ENCODE measurements at places on chromosomes 2 and 18. TPM values are rescaled to one million over a fixed set of nuclear protein-coding genes. Genes with fewer than 3 reads are reported as not detected.

DNA sequence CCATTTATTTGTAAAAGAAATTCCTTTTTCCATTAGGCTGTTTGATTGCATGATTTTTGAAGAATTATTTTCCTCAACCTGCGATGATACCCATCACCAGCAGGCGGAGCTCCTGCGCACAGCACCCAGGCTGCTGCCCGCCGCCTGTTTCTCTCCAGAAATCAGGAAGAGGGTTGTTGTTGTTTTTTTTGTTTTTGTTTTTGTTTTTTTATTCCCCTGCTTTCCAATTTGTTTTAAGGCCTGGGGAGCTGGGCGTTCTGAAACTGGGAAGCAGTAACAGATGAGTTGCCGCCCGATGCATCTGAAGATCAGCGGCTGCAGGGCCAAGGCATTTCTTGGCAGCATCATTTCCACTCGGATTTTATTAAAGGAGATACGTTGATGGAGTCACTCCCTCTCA lies 132.1 kb downstream of the MBP start:
- no peak for DNase-seq

Gene SDC1
- 0.62 TPM for total RNA-seq

Gene IL36RN
- total RNA-seq = not detected

DNA sequence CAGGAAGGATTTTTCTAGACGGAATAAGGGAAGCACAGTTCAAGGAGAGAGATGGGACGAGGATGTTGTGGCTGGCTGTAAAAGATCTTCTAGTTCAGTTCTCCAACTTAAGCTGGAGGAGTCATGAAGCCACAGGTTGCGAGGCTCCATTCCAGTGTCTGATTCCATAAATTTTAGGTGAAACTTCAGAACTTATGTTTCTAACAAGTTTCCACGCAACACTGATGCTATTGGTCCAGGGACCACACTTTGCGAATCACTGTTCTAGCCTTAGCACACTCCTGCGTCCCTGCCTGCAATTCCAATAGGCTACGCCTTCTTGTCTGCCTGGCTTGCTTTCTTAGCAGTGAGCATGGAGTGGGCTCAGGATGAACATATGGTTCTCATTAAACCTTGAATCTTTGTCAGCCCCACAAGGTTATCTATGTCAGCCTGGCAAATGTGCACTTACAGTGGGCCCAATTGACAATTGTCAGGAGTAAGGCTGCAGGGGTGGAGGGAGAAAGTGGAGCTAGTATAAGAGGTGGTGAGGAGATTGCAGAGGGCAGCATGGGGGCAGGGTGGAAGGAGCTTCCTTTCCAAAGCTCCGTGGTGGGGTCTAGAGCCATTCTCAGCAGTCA lies 438.1 kb upstream of the ST6GAL2 start:
- no peak for DNase-seq

DNA sequence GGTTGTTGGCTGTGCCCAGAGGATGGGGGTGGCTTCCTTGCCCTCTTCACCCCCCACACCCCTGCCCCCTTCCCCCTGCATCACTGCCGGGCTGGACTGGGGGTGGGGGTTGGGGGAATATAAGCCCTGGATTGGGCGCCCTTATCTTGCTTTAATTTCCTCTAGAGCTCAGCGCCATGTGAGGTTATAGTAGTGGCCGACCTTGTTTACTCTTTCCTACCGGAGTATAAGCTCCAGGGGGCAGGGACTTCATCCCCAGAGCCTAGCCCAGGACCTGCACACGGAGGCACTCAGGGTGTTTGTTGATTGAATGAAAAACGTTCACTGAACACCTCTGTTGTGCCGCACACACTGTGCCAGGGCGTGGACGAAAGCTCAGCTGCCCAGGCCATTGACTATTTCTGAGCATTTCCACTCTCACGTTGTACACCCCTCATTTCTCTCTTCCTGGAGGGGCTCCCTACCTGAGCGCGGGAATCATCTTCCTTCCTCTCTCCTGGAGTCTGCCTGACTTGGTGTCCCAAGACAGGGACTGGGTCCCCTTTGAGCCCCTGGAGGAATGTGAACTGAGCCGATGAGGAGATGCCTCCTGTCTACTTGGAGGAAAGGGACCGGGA lies 9.3 kb upstream of the SPATA3 start:
- no peak for DNase-seq

GRCh38 chr2:240913810-240914644 lies 7.9 kb downstream of the CROCC2 start:
- peak; percentile 35 for DNase-seq

GRCh38 chr2:237998530-237998929 lies 31.7 kb downstream of the UBE2F start:
- peak; percentile 25 for DNase-seq

DNA sequence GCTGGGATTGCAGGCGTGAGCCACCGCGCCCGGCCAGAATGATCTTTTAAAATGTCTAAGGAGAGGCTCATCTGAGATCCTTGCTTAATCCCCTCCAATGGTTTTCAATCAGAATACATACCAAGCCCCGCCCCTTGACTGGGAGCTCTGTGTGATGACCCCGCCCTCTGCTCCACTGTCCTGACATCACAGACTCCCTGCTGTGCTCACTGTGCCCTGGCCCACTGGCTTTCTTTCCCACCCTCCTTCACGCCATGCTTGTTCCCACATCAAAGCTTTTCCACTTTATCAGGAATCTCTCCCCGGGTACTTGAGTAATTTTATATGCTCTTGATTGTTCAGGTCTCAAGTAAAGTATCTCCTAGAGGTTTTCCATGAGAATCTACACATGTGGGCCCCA lies 762.3 kb upstream of the ID2 start:
- DNase-seq = no peak

Gene KRTCAP3
- 7.5 TPM for total RNA-seq

Gene OTOS
- not detected for total RNA-seq

Gene CYP26B1
- total RNA-seq = not detected

Gene SLC14A1
- total RNA-seq = 6.0 TPM

- peak; percentile 66 for DNase-seq
Observed at GRCh38 chr2:191115391-191115790, 35.4 kb downstream of the STAT4 start.

DNA sequence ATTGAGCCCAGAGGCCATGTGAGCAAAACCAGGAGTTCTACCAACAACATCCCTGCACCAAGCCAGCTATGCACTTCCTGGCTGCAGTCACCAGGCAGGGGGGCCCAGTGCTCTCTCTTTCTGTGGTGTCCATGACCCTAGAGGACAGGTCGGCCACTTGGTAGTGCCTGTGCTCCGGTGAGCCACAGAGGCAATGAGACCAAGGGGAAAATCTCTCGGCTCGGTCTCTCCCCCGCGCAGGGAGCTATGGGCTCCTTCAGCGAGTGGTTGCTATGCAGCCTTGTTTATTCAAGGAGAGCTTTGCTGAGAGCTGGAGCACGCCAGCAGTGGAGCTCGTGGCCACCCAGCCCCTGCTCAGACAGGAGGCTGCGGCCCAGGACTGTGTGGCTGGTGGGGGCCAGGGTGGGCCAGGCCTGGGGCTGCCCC lies at the start of gene TOGARAM2:
TSS of gene TOGARAM2 (plus strand) at position 283 of the 426 bp plus-strand sequence. CDS start 13,537 bp downstream, outside the sequence.
- DNase-seq = no peak

Gene NLRC4
- total RNA-seq = 0.16 TPM

GRCh38 chr2:43429369-43429768 lies 166.5 kb downstream of the THADA start:
- no peak for DNase-seq

Gene GPR17
- not detected for total RNA-seq

GRCh38 chr2:199940373-199940772 lies 14.9 kb downstream of the TYW5 start:
- DNase-seq = no peak

- no peak for DNase-seq
Observed at GRCh38 chr18:9348079-9348671, 13.6 kb downstream of the TWSG1 start.

Gene PLA2R1
- total RNA-seq = not detected

Gene CTAGE1
- not detected for total RNA-seq

Gene ZBTB7C
- 0.07 TPM for total RNA-seq

Gene TACR1
- not detected for total RNA-seq

- DNase-seq = no peak
Observed at GRCh38 chr2:11833601-11834000, 87.2 kb downstream of the LPIN1 start.

Gene ITGA6
- 0.11 TPM for total RNA-seq

GRCh38 chr2:219619235-219619634 lies 8.2 kb upstream of the SLC4A3 start:
- no peak for DNase-seq

- DNase-seq = no peak
Observed at GRCh38 chr18:41145516-41145915, 809.5 kb upstream of the PIK3C3 start.

DNA sequence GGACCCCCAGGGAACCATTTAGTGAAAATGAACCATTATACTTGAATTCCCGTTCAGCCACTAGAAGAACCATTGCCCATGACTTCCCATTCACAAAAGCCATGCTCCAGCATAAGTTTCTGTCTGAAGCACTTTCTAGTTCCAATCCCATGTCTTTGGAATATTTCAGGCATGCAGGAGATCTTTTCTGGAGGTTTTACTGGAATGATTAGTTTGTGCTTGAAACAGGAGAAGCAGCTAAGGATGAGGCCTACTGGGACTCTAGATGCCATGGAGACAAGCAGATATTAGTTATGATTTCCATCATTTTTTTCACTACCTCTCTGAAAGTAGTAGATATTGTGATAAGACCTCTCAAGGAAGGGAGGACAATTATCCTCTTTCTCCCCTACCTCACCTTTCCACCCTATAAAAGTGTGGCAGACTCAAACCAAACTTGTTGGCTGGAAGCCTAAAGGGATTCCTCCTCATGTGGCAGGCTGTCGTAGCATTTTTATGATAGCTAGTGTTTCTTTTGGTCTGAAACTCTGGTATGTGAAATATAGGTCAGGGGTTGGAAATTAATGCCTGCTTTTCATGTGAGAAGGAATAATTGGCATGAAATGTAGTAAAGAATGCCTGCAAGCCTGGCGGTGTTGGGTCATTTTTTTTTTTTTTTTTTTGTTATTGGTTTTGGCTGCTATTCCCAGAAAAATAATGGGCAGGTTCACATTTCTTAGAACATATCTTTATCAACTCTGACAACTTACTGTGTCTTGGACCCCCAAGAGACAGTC lies 29.3 kb upstream of the MMADHC start:
- no peak for DNase-seq

- DNase-seq = no peak
Observed at GRCh38 chr2:9405636-9406035, 17.7 kb downstream of the ITGB1BP1 start.

- no peak for DNase-seq
Observed at GRCh38 chr2:23411752-23412431, 26.9 kb downstream of the KLHL29 start.

DNA sequence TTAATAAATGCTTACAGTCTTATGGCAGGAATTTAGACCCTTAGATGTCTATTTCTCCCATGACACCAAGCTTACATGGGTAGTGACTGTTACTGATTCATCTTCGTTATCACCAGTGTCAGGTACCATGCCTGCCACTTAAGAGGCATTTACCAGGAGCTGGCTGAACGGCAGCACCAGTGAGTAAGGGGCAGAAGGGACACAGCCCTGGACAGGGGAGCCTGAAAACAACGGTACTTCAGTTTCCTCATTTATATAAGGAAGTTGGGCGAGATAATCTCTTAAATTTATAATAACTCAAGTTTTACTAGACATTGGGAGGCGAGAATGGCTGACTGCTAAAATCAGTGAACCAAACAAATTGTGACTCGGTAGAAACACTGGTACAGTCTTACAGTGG lies 1.2 kb downstream of the COA5 start:
- DNase-seq = no peak

- no peak for DNase-seq
Observed at GRCh38 chr18:58808349-58808748, 56.3 kb upstream of the ZNF532 start.

DNA sequence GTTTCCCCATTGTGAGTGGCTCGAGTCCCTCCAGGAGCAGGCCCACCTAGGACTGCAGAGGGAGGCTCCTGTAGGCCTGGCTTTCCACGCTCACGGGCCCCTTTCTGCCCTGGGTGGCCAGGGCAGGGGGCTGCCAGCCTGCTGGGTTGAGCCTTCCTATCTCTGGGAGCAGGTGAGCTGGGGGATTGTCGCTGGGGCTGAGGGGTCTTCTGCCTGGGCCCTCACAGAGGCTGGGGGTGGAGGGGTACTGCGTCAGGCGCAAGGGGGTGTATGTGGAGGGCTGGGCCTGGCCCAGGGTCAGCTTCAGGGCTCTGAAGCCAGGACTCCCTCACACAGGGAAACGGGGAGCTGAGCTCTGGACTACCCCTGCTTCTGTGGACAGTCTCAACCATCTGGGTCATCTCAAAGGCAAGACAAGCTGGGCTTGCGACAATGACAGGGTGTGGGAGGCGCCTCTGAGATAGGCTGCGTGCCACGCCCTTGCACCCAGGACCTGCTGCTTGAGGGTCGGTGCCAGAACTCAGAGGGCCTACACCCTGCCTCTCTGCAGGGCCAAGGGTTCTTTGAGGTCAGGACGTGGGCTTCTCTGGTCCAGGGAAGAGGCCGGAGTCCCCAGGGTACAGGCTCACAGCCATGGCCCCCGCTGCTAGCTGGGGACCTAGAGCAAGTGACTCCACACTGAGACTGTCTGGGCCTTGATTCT lies 206.1 kb downstream of the TWIST2 start:
- no peak for DNase-seq

GRCh38 chr2:84077496-84077895 lies 381.6 kb downstream of the SUCLG1 start:
- no peak for DNase-seq

Gene LYPD6B
- total RNA-seq = not detected

Gene HOXD13
- not detected for total RNA-seq

- no peak for DNase-seq
Observed at GRCh38 chr18:8721716-8722115, 16.4 kb downstream of the MTCL1 start.

- no peak for DNase-seq
Observed at GRCh38 chr2:46983065-46983801, 67.6 kb upstream of the MCFD2 start.

GRCh38 chr2:24824966-24825882 lies 32.0 kb downstream of the CENPO start:
- no peak for DNase-seq

Gene CPO
- total RNA-seq = not detected

Gene ABCG8
- total RNA-seq = 0.23 TPM

- no peak for DNase-seq
Observed at GRCh38 chr18:55988537-55988936, 400.5 kb upstream of the TCF4 start.

Gene ERBB4
- total RNA-seq = not detected

- no peak for DNase-seq
Observed at GRCh38 chr2:85804583-85804982, 50.8 kb downstream of the ATOH8 start.

DNA sequence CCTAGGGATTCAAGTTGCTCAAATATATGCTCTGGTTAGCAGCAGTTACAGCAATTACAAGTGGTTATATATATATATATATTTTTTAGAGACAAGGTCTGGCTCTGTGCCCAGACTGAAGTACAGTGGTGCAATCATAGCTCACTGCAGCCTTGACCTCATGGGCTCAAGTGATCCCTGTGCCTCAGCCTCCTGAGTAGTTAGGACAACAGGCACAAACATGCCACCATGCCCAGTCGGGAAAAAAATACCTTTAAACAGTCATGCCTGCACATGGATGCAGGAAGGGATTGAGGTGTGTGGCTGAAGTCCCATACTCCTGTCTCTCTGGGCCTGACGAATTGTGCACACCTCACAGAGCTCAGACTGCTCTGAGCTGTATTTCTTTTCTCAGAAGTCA lies 19.6 kb upstream of the DNAH7 start:
- no peak for DNase-seq

Gene ALK
- not detected for total RNA-seq

- DNase-seq = no peak
Observed at GRCh38 chr2:138707392-138708074, 72.7 kb downstream of the NXPH2 start.

GRCh38 chr18:13526519-13526918 lies 199.8 kb downstream of the FAM210A start:
- no peak for DNase-seq

Gene PREB
- total RNA-seq = 82.6 TPM

- DNase-seq = no peak
Observed at GRCh38 chr18:63192885-63193349, 126.7 kb downstream of the BCL2 start.

Gene ASXL3
- total RNA-seq = not detected

Data from activated T-helper 2 cell treated with anti-CD3 and anti-CD28 coated beads, Interferon-gamma antibody, Interleukin-2, Interleukin-4, amounts not matched to agents 10 μg/mL and 5 μg/mL and 100 μg/mL, durations not matched to agents 14 hours and 24 hours and 36 hours (primary cell).